DMS153 (cell line): ENCODE measurements at places on chromosomes 1 and 21.

DNA sequence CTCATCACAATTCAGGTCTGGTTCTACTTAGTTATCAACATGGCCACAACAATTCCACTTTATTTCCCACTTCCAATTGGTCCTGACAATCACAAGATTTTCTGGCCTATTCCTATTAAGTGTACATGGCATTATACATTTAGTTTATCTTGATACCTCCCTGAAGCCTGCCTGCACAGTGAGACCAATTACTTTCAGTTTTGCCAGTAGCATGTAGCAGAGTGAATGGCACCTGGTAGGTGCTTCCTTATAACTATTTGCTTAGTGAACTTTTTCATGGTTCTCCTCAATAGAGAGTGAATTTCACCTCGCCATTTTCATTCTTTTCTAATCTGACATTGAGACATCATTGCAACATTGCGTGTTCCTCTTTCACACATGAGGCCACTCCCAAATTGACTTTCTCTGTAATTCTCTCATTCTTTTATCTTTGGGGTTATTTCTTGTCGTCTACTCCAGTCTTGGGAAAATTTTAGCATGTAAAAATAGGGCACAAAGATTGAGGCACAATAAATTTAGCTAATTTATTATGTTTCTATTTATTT lies 124.3 kb downstream of the DISC1 start:
- DNase-seq, result no peak

DNA sequence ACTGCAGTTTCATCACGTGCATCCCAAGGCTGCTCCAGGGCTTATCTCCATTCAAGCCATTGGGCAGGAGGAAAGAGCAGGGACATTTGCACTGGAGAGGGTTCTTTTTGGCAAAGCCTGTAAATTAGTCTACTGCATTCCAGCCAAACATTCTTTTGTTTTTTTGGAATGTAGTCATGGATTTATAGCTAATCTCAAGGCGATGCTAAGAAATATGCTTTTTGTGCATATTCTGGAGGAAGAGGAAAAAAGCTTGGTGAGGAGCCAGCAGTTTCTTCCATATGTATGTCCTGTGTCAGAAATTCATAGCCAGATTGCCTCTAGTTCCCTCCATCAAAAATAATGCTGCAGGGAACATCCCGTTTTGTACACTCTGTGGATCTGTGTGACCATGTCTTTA lies 221.4 kb downstream of the BACH1 start:
- no peak for DNase-seq

DNA sequence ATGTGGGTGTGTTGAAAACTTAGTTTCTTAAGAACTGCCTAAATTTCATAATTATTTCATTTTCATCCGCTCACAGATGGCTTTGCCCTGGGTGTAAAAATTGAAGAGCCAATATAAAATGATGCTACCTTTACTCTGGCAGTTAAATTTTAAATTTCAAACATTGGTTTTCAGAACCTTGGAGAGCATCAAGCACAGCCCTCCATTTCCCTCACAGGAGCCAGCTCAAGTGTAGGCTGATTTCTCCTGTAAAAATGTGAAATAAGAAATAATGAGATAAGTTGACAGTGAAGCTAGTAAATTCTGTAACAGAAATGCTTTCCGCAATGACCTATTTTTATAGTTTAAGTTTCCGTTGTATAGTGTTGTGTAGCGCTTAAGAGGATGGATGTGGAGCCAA lies 53.9 kb upstream of the AKT3 start:
- DNase-seq, result no peak

DNA sequence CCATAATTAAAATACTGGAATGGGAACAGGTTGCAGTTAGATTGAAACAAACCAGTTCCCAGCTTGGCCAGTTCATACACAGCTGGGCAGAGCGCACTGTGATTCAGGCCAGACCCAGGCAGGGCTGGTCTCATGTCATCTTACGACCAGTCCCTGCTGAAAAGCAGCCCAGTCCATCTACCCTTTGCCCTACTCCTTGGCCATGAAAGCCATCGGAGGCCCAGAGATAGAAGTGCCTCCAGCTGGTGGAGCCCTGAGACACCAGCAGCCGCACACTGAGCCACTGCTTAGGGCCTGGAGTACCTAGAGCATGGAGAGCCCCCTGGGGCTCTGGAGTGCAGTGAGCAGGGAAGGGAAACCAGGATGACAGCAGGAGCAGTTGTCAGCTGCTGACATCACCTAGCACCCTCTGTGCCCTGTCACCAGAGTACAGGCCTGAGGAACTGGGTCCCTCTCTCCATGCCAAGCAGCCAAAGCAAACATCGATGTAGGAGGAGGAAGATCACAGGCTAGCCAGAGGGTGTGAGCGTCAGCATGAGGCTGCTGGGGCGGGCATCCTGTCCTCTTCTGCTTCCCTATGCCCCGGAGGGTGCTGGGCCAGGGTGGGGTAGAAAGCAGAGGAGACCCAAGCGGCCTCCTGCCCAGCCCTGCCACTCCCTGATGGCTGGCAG lies 34.2 kb upstream of the TMEM125 start:
- DNase-seq, result no peak

- DNase-seq, result no peak
Measured at GRCh38 chr1:179867493-179868330, 9.9 kb downstream of the TOR1AIP2 start.

DNA sequence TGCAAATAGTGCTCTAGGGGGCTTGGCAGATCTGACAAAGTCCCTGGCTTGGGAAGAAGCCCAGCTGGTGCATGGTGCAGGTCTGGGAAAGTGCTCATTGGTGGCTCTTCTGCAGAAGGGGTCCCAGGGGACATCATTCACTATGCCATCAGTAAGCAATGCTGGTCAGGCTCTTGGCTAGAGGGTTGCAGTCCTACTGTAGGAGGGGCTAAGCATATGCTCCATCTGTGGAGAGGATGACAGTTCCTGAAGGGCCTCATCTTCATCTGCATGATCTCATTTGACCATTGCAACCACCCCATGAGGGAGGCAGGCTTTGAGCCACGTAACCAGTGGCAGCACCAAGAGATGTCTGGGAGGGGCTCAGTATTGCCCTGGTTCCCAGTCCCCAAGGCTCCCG lies 31.5 kb upstream of the VASH2 start:
- DNase-seq, result no peak

GRCh38 chr1:14694589-14694988 lies 96.1 kb downstream of the KAZN start:
- DNase-seq, result no peak

- DNase-seq, result no peak
Measured at GRCh38 chr1:76463278-76463677, 388.7 kb downstream of the ST6GALNAC3 start.

- DNase-seq, result no peak
Measured at GRCh38 chr1:240682166-240682858, 70.4 kb upstream of the GREM2 start.

- no peak for DNase-seq
Measured at GRCh38 chr1:187037973-187038553, 209.3 kb downstream of the PLA2G4A start.

- no peak for DNase-seq
Measured at GRCh38 chr1:221239181-221239580, 359.9 kb downstream of the HLX start.

GRCh38 chr1:61591351-61591750 lies 133.6 kb downstream of the TM2D1 start:
- no peak for DNase-seq

- DNase-seq, result no peak
Measured at GRCh38 chr21:35096959-35097358, 47.9 kb upstream of the RUNX1 start.

GRCh38 chr1:204971517-204972336 lies 71.3 kb upstream of the CNTN2 start:
- no peak for DNase-seq

DNA sequence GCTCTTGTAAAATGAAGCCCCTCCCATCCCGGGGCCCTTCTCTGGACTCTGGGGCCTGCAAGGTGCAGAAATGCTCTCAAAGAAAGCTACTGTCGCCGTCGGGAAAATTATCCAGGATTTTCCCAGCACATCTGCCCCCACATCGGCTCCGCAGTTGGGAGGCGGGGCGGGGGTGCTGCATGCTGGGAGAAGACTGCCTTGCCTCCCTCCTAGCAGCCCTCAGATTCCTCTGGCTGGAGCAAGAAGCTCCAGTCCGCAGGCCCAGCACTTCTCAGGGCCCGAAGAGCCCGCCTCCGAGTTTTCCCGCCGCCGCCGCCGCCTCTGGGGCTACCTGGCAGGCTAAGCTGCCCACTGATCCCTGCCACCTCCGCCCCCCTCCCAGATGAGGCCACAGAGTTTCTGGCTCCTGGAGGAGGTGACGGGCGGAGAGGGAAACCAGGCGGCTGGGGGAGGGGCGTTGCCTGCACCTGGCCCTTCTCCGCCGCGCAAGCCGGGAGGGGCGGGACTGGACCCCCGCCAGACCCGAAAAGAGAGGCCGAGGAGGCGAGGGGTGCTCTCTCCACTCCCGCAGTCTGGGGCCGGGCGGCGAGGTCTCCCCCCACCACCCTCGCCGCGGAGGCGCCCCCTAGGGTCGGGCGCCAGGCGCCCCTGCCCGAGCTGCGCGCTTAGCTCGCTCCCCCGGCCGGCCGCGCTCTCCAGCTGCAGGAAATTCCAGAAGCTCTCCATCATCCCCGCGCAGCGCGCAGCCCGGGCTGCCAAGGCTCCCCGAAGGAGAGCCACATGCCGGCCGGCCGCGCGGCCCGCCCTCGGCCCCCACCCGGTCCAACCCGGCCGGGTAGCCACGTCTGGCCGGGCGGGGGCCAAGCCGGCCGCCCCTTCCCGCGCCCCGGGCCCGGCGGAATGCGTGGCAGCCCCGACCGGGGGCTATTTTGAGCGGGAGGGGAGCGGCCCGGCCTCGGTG lies 28.8 kb downstream of the AHDC1 start:
- peak; percentile 77 for DNase-seq

GRCh38 chr1:157380523-157380922 lies 171.8 kb downstream of the FCRL5 start:
- no peak for DNase-seq

DNA sequence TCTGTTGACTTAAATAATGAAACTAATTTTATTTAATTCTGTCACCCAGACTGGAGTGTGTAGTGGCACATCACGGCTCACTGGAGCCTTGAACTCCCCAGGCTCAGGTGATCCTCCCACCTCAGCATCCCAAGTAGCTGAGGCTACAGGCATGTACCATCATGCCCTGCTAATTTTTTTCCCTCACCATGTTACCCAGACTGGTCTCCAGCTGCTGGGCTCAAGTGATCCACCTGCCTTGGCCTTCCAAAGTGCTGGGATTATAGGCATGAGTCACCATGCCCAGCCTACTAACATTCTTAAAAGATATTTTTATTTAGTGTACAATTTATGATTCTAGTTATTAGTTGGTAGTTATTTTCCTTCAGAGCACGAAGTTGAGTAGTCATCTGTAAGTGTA lies 49.5 kb downstream of the NRDC start:
- no peak for DNase-seq

GRCh38 chr1:227924833-227925574 lies 22.7 kb downstream of the WNT9A start:
- no peak for DNase-seq

DNA sequence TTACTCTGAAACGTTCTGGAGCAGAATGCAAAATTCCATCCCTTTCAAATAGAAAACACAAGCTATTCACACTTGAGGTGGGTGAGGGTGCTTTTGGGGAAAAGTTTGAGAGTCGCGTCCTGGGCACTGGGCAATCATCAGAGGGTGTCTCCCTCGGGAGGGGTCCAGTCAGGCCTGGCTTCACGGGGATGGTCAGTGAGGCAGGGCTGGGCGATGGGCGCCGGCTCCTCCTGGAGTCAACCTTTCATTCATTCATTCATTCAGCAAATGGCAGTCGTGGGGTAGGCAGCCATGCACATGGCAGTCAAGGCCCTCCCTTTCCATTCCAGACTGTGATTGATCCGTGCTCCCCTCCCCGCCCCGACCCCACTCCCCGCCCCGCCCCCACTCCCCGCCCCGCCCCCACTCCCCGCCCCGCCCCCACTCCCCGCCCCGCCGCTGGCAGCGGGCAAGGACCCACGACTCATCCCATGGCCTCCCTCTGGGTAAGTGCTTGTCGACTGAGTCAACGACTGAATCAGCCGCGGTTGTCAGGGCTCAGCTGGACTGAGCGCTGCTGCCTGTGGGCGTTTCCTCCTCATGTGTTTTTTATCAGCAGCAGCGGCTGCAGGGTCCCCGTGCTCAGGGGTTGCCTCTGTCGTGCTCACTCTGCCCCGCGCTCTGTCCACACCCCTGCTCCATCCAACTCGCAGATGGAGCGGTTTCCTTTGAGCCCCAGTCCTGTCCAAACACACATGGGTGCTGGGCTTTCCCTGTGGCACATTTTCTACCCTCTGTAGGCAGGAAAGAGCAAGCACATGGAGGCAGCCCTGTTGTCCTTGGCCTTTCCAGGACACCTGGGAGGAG lies 12.5 kb upstream of the SPSB1 start:
- peak; percentile 5 for DNase-seq

- DNase-seq, result no peak
Measured at GRCh38 chr1:232718928-232719927, 86.0 kb upstream of the MAP10 start.
